ENCODE measurements at places on chromosomes 3 and 15.

DNA sequence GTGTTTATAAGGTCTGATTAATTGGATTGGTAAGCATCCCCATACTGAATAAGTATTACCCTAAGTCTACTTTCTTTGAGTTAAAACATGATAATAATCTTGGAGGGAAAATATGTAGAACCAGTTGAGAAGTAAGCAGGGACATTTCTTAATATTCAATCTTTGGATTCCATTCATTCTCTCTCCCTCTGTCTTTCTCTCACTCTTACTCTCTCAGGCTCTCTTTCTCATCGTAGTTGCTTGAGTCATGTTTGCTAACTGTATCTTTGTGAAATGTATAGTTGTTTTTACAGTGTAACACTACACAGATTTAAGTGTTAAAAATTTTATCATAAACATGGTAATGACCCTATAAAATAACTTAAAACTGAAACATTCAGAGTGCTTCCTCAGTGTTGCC is 163.8 kb downstream of the RSRC1 start:
- no peak for DNase-seq

DNA sequence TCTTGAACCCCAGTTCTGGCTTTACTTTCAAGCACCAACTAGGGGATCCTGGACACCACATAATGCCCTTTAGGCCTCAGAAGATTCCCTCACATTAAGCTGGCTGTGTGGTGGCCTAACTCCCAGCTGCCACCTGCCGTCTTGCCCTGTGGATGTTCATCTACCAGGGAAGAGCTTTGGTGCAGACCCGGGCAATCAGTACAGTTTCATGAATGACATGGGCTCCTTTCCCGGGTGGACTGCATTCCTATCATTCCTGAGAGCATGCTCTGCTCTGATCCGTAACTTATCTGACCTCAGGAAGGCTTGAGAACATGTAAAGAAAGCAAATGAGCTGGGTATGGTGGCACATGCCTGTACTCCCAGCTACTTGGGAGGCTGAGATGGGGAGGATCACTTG is 50.0 kb upstream of the GSK3B start:
- no peak for DNase-seq

DNA sequence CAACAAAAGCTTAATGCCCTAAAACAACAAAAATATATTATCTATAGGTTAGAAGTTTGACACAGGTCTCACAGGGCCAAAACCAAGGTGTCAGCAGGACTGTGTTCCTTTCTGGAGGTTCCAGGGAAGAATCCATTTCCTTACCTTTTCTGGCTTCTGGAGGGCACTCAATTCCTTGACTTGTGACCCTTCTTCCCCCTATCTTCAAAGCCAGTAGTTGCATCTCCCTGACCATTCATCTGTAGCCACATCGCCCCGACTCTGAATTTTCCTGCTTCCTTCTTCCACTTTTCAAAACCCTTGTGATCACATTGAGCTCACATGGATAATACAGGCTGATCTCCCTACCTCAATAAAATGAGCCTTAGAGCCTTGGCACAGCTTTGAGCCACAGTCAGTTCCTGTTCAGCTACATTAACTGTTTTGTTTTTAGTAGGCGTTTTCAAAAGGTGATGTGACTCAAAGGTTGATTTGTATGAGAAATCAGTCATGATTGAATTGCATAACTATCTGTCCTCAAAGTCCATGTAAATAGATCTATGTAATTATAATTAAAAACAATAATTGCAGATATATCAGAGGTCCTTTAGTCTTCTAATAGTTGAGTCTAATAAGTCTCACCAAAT is 12.4 kb downstream of the PFN2 start:
- DNase-seq = no peak

DNA sequence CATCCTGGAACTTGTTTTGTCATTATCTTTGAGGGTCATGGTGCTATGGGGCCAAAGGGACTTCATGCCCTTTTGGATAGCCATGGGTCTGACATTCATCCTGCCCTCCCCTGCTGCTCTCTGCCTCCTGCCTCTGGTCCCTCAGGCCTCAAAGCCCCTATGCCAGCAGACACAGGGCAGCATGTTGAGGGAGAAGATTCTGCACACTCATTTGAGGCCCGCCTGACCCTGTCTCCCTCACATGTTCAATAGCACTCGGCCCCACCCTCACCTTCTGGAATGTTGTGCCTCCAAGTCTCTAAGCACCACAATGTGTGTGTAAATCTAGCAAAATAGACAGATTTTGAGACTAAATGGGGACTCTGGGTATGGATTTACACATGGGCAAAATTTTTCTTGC is 178.7 kb upstream of the ANKRD28 start:
- no peak for DNase-seq

GRCh38 chr3:71090207-71090606 is 493.3 kb downstream of the FOXP1 start:
- DNase-seq = no peak

DNA sequence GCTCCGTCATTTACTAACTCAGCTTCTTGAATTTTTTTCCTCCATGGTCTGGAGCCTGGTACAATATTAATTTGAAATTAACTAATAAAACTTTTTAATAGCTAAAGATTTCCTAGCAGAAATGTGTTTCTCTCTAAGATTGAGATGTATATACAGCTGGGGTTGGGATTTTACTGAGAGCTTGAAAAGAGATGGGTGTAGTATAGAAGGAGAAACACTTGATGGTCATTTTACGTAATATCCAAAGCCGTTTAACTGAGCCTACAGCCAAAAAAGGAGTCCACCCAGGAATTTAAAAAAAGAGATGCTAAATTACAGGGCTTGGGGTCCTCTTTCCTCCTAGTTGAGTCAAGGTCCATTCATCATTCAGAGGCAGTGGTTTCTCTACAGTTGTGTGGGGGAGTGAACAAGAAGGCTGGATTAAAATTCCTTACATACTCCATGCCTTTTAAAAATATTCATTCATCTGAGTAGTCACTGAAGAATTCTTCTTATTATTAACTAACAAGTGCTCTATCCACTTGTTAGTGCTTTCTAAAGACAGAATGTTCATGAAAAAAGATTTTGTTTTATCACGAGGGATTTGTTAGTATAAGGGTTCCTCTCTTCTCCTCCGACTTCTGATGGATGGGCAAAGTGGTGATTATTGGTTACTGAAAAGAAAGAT is 255.3 kb upstream of the IL12A start:
- no peak for DNase-seq

All from Ammon's horn (tissue), 1 donor.